Uterus (tissue), 4 donors: ENCODE measurements at places on chromosomes 12 and 14. TPM values are rescaled to one million over a fixed set of nuclear protein-coding genes. Genes with fewer than 3 reads are reported as not detected.

DNA sequence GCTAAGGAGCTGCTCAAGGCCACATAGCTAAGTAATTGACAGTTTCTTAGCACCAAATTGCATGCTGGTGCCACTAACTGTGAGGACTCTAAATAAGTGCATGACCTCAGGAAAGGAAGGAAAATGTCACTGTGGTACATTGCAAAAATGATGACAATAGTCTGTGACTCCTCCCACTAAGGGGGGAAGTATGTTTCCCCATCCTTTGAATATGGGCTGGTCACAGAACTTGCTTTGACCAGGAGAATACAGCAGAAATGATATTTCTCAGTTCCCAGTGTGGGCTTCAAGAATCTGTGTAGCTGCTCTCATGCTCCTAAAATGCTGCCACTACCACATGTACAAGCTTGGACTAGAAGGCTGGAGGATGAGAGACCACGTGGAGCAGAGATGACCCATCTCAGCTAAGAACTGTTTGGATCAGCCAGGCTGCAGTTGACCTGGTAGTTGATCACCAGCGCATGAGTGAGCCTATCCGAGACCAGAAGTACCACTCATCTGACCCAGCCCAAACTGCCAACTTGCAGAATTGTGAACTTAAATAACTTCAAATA is 42.2 kb upstream of the NOS1 start:
- no peak for DNase-seq

The GPR135 gene
- total RNA-seq = 3.1 TPM

The ZC2HC1C gene
- total RNA-seq = not detected

DNA sequence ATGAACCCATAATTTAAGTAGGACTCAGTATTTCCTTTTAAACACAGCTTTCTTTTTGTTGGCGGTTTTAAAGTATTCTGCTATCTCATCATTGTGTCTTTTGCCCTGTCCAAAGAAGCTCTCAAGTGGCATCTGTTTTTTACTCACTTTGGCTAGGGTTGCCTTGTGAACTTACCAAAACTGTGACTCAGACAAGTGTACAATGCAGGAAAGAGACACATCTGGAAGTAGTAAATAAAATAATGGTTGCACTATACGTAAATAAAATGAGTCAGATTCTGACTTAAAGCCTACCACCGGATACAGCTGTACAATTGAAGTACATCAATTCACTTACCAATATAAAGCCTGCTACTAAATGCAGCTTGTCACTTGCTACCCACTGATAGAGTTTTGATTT is 619.2 kb upstream of the LRFN5 start:
- no peak for DNase-seq

The CPNE6 gene
- total RNA-seq = not detected

The B4GALNT3 gene
- total RNA-seq = 29.2 TPM

- no peak for DNase-seq
These were observed 4.1 kb upstream of the KRT18 start for GRCh38 chr12:52944683-52945388.

The CCDC177 gene
- not detected for total RNA-seq

DNA sequence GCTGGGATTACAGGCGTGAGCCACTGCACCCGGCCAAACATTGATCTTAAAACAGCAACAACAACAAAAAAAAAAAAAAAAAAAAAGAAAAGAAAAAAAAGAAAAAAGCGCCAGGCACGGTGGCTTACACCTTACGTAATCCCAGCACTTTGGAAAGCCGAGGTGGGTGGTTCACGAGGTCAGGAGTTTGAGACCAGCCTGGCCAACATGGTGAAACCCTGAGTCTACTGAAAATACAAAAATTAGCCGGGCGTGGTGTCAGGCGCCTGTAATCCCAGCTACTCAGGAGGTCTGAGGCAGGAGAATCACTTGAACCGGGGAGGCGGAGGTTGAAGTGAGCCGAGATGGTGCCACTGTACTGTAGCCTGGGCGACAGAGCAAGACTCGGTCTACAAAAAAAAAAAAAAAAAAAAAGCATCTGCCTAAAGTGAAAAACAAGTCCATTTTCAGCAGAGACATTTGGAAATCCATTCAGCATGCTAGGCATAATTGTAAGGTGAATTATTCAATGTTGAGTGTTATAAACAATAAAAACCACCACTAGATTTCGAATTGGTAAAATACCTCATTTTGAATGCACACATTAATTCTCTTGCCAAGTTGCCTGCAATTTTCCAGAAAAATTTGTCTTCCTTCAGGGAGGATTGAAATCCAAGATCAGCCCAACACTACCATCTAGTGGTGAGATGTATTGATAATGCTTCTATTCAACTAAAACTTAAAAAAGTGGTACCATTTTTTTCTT is 8.0 kb upstream of the CERS5 start:
- no peak for DNase-seq

DNA sequence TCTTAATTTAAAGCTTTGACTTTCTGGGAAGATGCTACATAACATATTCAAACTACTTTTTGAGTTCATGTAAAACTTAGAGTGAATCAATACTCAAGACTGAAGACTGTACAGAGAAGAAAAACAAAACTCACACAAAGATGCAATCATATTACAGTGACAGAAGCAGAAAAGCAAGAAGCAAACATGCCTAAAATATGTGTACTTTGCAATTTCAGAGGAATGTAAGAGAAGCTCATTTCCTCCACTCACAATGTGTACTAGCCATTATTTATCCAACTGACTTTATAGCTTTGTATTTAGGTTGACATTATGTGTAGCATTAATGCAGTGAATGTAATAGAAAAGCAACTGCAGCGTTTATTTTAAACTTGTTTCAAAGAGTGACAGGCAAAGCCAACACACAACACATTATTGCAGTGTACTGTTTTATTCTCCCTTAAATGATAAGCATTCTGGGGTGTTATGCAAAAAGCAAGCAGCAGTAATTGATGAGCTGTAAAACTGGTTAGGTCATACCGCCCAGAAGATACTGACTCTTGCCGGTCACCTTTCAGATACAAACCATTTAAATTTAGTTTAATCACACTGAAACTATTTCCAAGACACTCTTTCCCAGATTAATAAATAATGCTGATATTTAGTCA is 88.2 kb upstream of the PAWR start:
- DNase-seq = no peak

DNA sequence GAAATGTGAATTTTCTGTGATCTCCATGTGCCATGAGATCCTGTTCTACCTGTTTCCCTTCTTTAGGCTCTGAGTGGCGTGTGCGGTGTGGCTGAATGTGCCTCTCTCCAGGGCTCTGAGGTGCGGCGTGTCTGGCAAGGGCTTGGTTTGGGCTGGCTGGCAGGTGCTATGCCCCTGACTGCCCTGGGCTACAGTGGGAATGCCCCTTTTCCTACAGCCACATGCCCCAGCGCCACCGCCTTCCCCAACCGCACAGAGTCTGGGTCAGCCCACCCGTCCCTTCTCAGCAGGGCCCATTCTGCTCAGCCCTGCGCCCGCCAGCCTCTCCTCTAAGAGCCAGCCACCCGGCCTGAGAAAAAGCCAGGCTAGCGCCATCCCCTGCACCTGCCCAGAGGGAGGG is 24.7 kb downstream of the BTBD6 start:
- DNase-seq = no peak

- DNase-seq = no peak
These were observed 446.7 kb upstream of the TMEM132C start for GRCh38 chr12:127820271-127820670.

GRCh38 chr14:33909380-33910084 is 41.3 kb downstream of the EGLN3 start:
- no peak for DNase-seq

GRCh38 chr12:51759175-51759574 is 89.3 kb downstream of the FIGNL2 start:
- DNase-seq = no peak

The FGF23 gene
- not detected for total RNA-seq

The NEK9 gene
- total RNA-seq = 115 TPM

DNA sequence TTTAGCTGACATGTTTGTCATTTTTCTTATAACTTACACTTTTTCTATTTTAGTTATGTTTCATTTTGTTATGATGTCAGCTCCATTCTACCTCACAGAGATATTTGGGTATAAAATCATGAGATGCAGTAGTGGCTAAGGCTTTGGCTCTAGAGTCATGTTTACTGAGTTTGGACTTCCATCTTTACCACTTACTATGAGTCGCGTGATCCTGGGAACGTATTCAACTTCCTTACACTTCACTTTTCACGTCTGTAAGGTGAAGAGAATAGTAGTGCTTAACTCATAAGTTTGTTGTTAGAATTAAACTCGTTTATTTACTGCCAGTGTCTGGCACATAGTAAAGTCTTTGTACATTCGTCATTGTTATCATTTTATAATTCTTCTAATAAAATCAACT is 126.3 kb downstream of the ERC1 start:
- no peak for DNase-seq

DNA sequence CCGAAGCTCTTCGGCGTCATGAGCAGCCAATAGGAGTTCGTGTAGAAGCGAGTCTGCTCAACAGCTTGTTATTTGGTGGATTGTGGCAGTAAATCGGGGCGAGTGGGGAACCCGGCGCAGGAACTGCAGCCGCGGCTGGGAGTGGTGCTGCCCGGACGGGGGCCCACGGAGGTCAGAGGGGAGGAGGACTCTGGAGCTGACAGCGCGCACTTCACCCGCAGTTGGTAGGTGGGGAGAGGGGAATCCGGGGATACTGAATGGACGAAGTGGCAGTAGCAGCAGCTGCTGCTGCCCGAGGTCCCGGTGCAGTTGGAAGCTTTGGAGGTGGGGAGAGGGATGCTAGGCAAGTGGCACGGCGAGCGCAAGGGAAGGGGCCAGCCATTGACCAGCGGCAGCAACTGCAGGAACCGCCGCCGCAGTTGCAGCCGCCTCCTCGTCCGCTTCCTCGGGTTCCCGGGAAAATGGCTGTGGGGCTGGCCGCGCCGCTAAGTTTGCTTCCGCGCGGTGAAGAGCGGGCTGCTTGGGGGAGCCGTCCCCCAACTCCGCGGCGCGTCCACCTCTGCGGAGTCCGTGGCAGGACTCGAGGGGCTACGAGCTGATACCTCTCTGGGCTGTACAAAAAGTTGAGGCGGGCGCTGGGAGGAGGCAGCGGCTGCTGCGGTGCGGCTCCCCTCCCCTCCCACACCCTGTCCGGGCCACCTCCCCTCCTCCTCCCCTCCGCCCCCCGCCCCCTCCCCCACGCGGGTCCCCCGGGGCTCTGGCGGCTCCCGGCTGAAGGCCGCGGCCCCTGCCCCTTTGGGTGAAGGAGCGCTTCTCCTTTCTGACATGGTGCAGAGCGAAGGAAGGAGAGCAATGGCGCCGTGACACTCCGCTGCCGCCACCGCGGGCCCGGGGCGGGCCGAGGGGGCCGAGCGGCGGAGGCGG is at the start of gene ARID4A:
TSS of gene ARID4A (plus strand) at position 79 of the 924 bp plus-strand sequence. CDS start 1,300 bp downstream, outside the sequence.
- peak; percentile 85 for DNase-seq
